ENCODE measurements at places on chromosomes 13 and 19.

DNA sequence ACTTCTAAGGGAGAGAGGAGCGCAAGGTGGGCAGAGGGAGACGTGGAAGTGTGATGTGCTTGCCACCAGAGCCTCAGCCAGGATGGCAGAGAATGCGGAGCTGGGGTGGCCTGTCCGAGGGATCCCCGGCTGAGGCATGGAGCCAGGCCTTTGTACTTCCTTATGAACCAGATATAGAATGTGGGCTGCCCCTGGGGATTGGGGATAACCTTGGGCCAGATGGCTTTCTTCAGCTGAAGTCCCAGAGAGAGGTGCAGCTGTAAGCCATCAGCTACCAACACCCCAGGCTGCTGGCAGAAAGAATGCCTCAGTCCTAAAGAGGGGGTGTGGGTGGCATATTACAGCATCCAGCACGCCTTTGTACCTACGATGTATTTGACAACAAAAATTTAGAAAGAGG lies 25.5 kb upstream of the FBXO17 start:
- peak; percentile 36 for DNase-seq

GRCh38 chr13:40484974-40485373 lies 181.5 kb downstream of the FOXO1 start:
- no peak for DNase-seq

GRCh38 chr13:57302604-57303003 lies 135.6 kb downstream of the PRR20E start:
- no peak for DNase-seq

DNA sequence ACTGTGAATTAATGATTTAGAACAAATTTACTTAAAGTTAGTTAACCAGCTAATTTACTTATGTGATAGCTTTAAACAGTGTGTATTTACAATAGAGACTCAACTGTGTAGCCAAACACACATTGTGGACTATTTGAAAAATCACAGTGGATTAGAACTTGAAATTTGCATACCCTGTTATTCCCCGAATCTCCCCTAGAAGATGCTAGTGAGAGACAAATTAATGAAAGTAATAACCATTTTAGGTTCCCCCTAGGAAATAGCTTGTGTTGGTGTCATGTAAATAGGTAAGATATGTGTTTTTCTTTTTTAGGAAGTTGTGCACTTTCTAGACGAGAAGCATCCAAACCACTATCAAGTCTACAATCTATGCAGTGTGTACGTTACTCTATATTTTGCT lies 98.5 kb downstream of the C1QTNF9 start:
- DNase-seq, result no peak

- no peak for DNase-seq
Measured at GRCh38 chr13:99153219-99153618, 47.4 kb upstream of the UBAC2 start.

DNA sequence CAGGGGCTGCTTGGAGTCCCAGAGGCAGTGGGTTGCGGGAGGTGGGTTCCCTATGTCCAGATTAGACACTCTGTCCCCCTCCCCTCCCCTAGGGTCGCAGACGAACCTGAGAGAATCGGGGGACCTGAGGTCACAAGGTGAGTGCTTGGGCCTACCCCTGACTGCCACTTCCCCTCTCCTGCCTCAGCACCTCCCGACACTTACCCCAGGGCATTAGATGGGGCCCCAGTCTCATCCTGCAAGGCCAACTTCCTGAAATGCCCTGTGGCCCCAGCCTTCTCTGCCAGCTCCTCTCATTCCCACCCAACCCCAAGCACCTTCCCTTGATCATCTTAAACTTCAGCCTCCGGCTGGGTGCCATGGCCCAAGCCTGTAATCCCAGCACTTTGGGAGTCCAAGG lies 23.0 kb downstream of the CKM start:
- DNase-seq, result no peak

DNA sequence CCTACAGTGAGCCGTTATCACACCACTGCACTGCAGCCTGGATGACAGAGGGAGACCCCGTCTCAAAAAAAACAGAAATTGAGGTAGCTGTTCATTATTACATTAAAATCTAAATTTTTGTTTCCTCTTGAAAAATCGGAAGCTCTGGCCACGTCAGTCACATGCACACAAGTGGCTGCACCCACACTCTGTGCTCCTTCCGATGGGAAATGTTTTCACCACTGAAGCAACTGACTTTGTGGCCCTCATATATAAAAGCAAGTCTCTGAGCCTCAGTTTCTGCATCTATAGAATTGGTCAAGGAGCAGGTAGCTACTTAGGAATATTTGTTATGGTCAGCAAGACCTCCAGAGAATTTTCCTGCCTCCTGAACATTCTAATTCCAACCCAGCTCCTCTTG lies 4.5 kb downstream of the LRRC25 start:
- no peak for DNase-seq

DNA sequence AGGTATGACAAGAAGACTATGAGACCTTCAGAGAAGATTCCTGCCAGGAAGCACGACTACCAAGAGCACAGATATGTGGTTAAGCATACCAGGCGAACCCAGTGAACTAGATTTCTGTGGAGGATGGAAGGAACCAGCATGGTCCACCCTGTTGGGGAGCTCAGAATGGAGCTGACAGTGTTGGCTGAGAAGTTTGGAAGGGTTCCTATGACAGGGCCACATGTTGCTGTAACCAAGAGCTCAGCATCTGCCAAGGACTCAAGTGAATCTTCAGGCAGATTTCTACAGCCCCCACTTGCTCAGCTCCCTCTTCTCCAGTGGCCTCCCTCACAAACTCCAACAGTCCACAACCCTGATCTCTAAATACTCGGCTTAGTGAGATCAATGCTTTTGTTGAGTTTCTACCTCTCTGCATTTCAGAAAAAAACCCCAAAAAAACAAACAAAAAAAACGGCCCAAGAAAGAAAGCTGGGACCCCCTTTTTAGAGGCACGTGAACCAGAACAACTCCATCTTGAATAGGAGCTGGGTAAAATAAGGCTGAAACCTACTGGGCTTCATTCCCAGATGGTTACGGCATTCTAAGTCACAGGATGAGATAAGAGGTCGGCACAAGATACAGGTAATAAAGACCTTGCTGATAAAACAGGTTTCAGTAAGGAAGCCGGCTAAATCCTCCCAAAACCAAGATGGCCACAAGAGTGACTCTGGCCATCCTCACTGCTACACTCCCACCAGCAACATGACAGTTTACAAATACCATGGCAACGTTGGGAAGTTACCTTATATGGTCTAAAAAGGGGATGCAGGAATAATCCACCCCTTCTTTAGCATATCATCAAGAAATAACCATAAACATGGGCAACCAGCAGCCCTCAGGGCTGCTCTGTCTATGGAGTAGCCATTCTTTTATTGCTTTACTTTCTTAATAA lies 691.1 kb downstream of the UQCRFS1 start:
- DNase-seq, result no peak

DNA sequence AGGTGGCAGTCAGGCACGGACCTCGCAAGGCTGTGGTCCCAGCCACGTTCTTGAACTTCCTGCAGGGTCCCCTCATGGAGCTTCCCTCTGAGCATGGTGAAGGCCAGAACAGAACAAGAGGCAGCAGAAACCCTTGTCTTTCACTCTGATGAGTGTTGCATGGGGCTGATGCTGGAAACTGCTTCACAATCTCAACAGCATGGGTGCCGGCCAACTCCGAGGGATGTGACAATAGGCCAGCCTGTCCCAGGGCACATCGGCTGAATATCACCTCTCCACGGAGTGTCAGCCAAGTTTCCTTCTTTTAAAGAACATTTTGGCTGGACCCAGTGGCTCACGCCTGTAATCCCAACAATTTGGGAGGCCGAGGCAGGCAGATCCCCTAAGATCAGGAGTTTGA lies 173.9 kb downstream of the FOXO1 start:
- DNase-seq, result no peak

DNA sequence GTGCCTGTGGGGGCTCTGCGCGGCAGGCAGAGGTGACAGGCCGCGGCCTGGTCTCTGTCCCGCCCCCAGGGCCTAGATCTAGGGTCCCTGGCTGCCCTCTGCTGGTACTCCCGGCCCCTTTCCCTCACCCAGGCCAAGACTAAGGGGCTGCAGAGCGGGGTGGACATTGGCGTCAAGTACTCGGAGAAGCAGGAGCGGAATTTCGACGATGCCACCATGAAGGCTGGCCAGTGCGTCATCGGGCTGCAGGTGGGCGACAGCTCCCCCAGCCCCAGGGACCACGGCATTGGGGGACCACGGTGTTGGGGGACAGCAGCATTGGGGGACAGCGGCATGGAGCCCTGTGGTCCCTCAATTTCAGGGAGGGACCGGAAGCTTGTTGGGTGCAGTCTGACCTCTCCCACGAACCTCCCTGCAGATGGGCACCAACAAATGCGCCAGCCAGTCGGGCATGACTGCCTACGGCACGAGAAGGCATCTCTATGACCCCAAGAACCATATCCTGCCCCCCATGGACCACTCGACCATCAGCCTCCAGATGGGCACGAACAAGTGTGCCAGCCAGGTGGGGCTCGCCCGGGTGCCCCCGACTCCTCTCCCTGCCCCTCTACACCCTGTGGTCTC lies 3.8 kb upstream of the ABCA7 start:
- DNase-seq, result peak; percentile 27

DNA sequence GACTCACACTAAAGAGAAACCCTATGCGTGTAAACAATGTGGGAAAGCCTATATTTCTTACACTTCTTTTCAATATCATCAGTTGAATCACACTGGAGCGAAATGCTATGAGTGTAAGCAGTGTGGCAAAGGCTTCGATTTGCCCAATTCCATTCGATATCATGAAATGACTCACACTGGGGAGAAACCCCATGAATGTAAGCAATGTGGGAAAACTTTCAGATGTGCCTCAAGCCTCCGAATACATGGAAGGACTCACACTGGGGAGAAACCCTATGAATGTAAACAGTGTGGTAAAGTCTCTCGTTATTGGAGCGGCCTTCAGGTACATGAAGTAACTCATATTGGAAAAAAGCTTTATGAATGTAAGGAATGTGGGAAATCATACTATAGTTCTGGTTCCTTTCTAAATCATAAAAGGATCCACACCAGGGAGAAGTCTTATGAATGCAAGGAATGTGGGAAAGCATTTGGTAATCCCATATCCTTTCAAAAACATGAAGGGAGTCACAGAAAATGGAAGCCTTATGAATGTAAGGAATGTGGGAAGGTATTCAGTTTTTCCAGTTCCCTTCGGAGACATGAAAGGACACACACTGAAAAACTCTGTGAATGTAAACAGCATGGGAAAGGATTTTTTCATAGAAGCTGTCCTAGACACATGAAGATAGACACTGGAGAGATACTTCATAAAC lies 28.1 kb downstream of the ZNF20 start:
- no peak for DNase-seq

DNA sequence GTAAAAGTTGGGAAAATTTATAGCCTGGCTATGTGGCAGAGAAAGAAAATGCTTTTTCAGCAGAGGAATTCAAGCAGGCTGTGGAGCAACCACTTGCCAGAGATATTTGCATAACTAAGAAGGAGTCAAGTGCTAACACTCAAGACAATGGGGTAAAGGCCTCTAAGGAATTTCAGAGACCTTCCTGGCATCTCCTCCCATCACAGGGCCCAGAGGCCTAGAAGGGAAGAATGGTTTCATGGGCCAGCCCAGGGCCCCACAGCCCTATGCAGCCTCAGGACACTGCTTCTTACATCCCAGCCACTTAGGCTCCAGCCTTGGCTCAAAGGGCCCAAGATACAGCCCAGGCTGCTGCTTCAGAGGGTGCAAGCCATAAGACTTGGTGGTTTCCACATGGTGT lies 14.3 kb downstream of the SLC15A1 start:
- no peak for DNase-seq

DNA sequence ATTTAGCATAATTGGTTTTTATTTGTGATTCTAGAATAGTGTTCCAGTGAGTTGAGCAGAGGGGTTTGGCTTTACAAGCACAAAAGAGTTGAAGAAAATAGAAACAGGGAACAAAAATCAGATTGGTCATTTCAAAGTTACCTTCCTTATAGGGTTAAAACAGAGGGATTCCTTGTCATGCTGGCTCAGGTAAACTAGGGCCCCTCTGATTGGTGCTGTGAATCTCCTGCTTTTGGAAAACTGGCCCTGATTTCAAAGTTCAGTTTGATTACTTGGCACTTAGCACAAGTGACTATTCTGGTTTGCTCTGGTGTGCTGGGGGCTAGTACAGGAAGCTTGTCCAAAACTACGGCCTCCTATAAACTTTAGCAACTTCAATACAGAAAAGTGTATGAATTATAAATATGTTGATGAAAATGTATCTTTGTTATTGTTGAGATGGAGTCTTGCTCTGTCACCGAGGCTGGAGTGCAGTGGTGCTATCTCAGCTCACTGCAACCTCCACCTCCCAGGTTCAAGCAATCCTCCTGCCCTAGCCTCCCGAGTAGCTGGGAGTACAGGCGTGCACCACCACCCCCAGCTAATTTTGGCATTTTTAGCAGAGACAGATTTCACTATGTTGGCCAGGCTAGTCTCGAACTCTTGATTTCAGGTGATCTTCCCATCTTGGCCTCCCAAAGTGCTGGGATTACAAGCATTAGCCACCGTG lies 1.9 kb upstream of the MRPS31 start:
- no peak for DNase-seq

DNA sequence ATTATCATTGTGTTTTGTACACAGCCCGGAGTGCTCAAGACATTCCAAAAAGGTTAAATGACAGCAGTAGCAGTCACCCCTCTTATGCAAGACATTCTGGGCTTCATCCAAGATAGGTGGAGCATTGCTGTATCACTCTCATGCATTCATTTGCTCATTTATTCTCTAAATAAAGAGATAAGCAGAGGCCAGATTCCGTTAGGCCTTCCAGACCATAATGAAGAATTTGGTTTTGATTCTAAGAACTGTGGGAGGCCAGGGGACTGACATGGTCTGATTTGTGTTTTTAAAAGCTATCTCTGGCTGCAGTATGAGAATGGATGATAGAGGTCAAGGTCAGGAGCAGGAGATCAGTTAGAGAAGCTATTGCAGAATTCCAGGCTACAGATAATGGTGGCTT lies 145.8 kb downstream of the KCNRG start:
- DNase-seq, result no peak

DNA sequence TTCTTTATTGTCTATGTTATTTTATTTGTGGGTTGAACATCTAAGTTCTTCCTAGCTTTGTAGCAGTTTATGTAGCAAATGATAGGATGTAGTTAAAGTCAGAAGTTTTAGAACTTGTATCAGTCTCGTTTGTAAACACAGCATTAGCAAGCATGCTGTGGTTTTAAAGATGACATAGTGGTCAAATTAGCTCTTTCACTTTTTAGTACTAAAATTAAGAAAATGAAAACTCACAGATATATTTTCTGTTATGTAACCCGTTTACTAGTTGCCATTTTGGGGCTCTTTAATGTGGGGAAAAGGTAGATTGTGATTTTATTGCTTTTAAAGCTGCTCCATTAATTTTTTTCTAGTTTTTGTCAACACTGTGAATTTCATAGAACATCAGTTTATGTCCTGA lies 216.5 kb downstream of the PCCA start:
- no peak for DNase-seq

- peak; percentile 65 for DNase-seq
Measured at GRCh38 chr19:36140304-36141038, 605 bp downstream of the CAPNS1 start.

- DNase-seq, result peak; percentile 22
Measured at GRCh38 chr13:27523346-27524073, 73.1 kb upstream of the MTIF3 start.

Data from NCI-H524 (cell line).